ENCODE measurements at places on chromosomes 12 and 14. TPM values are rescaled to one million over a fixed set of nuclear protein-coding genes. Genes with fewer than 3 reads are reported as not detected.
A peak's percentile ranks its signal among the peaks of the same experiment; 100 is the strongest.

The MGP gene
- total RNA-seq: 464 TPM

DNA sequence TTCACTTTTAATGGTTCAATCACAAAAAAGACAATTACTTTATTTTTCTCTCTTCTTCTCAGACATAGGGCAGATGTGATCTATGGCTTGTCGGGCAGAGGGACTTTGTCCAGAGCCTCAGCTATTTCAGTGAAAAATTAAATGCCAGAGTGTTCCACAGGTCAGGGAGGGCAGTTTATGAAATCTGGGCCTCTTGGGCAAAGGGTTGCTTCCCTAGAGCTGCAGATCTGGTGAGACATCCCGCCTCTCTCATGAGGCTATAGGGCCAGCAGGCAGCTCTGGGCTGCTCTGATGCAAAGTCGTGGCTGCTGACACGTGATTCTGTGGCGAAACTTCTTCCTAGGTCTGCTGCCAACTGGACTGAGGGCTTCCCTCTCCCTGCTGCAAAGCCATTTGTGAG is 6.0 kb downstream of the CLMN start:
- DNase-seq: peak; percentile 84

DNA sequence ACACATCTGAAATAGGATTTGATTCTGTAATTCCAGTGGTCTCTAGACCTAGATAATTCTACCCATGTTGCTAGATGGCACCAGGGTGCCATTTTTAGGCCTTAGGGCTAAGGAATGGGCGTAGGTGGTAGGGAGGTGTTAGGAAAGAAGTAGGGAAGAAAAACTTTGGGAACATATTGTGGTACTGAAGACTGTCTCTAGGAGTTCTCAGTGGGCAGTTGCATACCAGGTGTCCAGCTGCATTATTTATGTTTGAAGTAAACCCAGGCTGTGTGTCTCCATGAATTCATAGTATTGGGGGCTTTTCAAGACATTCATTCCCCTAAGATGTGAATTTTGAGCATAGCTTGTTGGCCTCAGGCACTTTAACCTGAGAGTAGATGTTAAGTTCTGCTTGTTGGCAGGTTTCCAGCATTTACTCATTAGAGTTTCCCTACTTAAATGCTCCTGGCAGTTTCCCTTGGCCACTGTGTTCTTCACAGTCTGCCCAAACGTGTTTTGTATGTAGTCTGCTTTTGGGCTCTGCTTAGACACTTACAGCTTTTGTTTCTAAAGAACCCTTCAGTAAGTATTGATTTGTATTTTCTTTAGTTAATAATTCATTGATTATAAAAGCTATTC is 31.5 kb upstream of the CCT2 start:
- DNase-seq: no peak

GRCh38 chr12:57101892-57102695 is 9.1 kb downstream of the STAT6 start:
- no peak for DNase-seq

DNA sequence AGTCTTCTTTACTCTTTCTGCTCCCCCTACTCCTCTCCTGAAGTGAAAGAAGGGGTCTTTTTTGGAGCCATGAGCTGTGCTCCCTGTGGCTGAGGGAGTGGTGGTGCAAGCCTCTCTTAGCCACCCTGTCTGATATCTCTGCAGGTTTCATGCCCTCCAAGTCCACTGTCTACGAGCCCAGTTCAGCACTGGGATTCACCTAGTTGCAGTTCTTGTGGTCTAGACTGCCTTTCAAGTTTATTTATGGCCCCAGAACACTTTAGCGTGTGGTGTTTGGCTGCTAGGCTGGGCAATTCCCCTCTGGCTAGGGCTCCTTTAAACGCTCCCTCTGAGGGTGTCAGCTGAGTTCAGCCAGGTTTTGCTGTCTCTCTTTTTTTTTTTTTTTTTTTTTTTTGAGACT is 908.6 kb downstream of the TRHDE start:
- no peak for DNase-seq

All from lower lobe of right lung (tissue), 2 donors.